ENCODE measurements at places on chromosomes 13 and 19.

- no peak for DNase-seq
These were observed 18.5 kb downstream of the TNFRSF19 start for GRCh38 chr13:23588666-23589065.

GRCh38 chr13:50779443-50780200 lies 63.9 kb downstream of the DLEU7 start:
- DNase-seq, result no peak

DNA sequence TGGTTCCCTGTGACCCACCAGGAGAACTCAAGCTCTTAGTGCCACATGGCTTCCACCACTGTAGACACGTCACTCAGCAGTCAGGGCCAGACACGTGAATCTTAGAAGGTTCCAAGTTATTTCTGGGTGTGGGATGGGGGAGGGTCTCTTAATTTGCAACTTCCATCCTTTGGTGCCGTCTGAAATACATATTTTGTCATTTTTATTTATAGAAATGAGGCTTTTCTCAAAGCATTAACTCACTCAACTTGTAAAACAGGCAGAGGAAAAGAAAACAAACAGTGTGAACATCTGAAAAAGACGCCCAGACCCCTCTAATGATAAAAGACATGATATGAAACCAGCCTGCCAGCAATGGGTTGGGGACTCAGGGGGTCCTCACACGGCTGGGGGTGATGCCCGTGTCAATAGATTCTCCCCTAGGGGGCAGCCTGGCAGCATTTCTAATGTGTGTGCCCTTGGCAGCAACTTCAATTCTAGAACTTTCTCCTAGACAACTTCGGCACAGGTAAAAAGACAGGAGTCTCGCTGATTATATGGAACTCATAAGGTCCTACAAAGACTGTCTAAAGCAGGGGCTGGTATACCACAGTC lies 15.4 kb downstream of the PIP5K1C start:
- DNase-seq, result no peak

GRCh38 chr19:16095071-16095571 lies 16.6 kb upstream of the RAB8A start:
- DNase-seq, result no peak

- DNase-seq, result no peak
These were observed 6.1 kb downstream of the WTIP start for GRCh38 chr19:34487651-34488051.

Data from GM12891 (cell line).